ENCODE measurements at places on chromosomes 4 and X.

DNA sequence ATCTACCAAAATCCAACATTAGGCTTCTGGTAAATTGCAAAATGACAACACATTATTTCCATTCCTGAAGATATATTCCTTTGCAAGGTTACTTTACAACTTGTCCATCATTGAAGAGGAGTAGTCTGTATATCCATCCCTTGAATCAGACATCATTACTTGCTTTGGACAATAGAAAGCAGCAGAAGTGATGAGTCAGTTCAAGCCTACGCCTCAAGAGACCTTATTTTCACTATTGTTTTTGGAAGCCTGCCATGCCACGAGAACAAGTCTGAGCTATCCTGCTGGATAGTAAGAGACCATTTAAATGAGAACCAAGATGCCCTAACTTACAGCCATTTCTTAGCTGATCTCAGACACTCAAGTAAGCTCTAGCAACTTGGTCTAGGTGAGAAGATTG, 246.0 kb upstream of the HHIP start:
- DNase-seq, result no peak

- no peak for DNase-seq
Measured at GRCh38 chr4:118772081-118772766, 63.7 kb downstream of the SEC24D start.

DNA sequence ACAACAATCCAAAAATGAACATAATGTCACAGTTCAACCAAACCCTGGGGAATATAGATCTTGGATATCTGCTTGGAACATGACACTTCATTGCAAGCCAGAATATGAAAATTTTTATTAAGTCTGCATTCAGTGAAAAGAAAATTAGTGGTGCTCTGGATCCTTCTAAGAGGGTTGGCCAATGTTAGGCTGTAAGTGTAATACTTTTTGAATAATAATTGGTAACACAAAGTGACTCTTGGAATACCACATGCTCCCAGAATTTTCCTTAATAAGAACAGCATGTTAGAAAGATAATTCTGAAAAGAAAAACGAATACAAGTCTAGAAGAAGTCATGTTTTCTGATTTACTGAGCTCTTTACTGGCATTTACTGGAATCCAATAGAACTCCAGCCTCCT, 175.8 kb downstream of the RASL11B start:
- no peak for DNase-seq

GRCh38 chrX:41556958-41557357, 109.8 kb downstream of the NYX start:
- no peak for DNase-seq

- no peak for DNase-seq
Measured at GRCh38 chrX:114930227-114930626, 87.2 kb downstream of the IL13RA2 start.

DNA sequence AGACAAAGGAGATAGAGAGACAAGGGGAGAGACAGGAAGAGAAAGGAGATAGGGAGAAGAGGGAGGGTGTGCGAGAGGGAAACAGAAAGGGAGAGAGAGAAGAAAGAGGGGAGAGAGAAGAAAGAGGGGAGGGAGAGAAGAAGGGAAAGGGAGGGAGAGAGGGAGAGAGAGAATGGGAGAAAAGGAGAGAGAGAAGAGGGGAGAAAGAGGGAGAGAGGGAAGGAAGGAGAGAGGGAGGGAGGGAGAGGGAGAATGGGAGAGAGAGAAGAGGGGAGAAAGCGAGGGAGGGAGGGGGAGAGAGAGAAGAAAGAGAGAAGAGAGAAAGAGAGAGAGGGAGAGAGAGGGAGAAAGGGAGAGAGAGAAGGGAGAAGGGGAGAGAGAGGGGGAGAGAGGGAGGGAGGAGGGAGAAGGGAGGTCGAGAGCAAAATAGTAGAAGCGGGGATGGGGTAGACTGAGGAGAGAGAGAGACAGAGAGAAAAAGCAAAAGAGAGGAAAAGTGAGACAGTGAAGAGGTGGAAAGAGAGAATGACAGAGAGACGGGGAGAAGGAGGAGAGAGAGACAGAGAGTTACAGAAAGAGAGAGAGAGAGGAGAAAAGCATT, 218.2 kb downstream of the DHRSX start:
- DNase-seq, result no peak

DNA sequence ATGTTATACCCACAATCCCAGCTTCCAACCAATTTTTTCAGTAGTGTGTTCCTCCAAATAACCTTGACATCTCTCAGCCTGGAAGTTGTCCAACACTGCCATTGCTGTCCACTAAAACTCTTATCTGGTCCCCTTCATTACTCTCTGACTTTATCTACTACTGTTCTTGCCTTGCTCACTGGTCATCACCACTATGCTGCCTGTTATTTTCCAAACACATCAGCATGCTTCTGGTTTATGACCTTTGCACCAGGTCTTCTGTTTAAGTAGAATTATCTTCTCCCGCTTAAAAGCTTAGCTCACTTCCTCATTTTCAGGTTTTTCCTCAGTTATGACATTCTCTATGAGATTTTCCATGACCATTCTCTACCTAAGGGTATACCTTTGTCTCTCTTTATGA, 5.5 kb downstream of the ELMOD2 start:
- no peak for DNase-seq

- no peak for DNase-seq
Measured at GRCh38 chr4:171221181-171221580, 592.0 kb upstream of the GALNTL6 start.

- no peak for DNase-seq
Measured at GRCh38 chr4:107153956-107154355, 117.8 kb upstream of the DKK2 start.

GRCh38 chrX:85988353-85988752, 59.0 kb downstream of the CHM start:
- DNase-seq, result no peak

- DNase-seq, result no peak
Measured at GRCh38 chr4:24497221-24497620, 87.1 kb downstream of the DHX15 start.

Measured in stimulated activated CD8-positive, alpha-beta memory T cell treated with anti-CD3 and anti-CD28 coated beads, Interleukin-2, amount 100 ng/mL, for 48 hours (primary cell).